Activated CD4-positive, alpha-beta T cell treated with anti-CD3 and anti-CD28 coated beads for 4 hours (primary cell): ENCODE measurements at places on chromosomes 2 and 18.

DNA sequence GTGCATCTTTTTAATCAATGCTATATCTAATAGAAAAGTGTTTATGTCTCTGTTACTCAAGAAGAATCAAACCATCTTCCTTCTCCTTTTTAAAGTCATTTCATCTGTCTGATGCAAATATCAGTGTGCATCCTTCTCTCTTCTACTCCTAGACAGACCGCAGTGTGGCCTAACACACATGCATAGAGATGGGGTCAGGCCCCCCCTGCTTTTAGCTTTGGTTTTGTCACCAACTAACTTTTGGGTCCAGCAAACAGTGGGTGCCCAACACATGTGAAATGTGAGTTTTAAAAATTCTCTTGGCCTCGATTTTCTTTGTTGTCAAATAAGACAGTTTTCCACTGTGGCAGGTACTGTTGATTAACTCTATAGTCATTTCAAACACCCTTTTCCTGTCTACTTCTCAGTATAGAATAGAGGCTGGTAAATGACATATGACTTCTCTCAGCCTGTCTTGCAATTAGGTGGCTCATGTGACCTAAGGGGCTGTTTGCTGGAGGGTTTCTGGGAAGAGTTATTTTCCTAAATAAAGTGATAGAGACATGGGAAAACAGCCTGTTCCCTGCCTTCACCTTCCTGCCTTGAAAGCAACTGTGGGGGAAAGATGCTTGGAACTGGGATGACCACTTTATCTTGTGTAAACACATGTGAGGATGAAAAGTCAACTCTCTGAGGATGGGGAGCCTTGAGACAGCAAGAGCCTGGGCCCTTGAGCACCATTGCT, 65.7 kb upstream of the DARS1 start:
- no peak for DNase-seq

GRCh38 chr2:40360652-40361051, 91.2 kb downstream of the SLC8A1 start:
- DNase-seq: no peak

DNA sequence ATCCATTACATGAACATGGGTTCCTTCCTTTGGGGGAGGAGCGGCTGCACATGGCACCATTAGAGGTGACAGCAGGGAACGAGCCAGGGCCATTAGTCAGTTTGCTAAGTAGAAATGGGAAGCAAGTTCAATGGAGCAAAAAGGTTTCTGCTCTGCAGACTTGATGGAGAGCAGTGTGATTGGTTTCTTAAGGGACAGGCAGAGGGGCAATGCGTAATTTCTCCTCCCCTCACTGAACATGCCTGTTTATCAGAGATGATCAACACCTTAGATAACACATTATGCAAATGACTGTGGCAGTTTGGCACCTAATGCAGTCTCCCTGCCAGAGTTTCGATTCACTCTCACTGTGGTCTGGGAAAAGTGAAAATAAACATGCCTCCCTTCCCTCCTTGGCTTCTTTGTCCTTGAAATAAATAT, 414.5 kb downstream of the STK39 start:
- DNase-seq: no peak

GRCh38 chr2:25290811-25291495, 50.8 kb downstream of the DNMT3A start:
- DNase-seq: no peak

DNA sequence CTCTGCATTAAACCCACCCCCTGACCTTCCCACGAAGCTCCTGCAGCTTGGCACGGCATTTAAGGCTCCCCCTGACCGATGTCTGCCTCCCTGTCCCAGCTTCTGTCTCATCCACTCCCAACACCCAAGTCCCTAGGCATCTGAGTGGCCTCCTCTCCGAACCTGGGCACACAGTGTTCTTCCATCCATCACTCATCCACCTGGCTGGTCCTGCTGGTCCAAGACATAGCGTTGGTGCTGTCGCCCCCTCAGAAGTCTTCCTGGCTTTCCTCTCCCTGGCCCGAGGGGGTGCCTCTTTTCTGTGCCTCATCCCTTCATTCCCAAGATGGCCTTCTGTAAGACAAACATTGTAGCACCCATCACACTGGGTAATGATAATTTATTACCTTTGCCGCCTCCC, 323.6 kb downstream of the GBX2 start:
- no peak for DNase-seq

DNA sequence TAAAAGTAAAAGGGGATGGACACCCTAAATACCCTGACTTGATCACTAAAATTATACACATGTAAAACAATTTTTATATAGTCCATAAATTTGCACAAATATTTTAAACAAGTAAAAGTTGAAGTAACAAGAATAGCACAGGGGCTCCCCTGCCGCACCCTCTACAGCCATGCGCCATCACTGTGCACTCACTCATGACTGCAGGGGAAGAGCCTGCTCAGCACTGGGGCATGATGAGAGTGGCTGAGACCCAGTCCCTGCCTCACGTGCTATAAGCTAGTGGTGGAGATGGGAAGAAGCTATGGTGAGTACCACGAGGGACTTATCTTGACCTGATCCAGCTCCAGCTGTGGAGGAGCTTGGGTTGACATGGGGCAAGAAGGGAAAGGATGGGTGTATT, 46.9 kb upstream of the MYO1B start:
- no peak for DNase-seq

- no peak for DNase-seq
Observed at GRCh38 chr2:127027715-127028114, 79.2 kb downstream of the BIN1 start.

DNA sequence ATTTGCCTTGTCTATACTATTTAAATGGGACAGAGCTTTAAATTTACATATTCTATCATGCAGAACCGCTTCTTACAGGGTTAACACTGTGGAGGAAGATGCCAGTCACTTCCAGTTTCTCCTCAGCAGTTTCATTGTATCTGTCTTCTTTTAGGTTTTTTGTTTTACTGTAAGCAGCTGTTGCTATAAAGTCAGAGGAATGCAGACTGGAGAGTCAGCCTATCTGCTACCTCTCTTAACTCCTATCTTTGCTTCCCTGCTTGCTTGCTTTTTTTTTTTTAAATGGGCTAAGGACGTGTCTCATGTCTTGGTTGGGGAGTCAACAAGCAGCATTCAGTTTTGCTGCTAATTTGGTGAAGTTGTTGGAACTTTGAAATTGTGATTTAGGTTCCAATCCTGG, 8.9 kb downstream of the EPC2 start:
- DNase-seq: no peak

GRCh38 chr2:25517701-25518100, 155.7 kb downstream of the DTNB start:
- DNase-seq: no peak

GRCh38 chr2:188623995-188624643, 332.4 kb downstream of the GULP1 start:
- no peak for DNase-seq

DNA sequence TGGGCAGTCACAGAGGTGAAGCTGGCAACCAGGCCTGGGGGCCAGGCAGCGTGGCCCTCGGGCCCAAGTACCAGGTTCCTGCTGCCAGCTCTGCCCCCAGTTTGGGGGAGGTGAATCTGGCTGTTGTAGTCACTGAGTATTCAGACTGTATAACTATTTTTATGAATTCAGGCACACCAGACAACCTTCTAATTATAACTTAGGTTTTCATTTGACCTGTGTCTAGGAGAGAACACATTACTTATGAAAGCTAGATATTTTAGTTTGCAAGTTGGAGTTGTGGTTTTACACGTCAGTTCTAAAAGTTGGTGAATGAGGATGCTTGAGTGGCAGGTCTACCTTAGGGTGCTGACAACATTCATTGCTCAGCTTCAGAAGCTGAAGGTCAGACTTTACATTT, 71.7 kb downstream of the LIMS1 start:
- no peak for DNase-seq

DNA sequence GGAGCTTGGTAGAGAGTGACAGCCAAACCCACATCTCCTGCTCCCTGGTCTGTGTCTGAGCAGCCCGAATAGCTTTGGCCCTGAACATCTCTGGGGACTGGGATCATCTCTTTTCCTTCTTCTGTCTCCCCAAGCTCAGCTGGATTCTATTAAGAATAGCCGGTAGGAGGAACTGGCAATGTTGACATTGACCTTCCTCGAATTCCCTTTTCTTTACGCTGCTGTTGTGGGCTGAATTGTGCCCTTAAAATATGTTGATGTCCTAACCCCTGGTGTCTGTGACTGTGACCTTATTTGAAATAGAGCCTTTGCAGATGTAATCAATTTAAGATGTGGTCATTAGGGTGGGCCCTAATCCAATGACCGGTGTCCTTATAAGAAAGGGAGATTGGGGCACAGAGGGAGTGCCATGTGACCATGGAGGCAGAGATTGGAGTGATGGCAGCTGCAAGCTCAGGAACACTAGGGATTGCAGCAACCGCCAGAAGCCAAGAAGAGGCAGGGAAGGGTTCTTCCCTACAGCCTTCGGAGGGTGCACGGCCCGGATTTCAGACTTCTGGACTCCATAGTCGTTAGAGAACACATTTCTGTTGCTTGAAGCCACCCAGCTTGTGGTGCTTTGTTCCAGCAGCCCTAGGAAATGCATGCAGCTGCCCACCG, 5.8 kb upstream of the SFTPB start:
- no peak for DNase-seq
